ENCODE measurements at places on chromosomes 16 and 17.
A peak's percentile ranks its signal among the peaks of the same experiment; 100 is the strongest.

DNA sequence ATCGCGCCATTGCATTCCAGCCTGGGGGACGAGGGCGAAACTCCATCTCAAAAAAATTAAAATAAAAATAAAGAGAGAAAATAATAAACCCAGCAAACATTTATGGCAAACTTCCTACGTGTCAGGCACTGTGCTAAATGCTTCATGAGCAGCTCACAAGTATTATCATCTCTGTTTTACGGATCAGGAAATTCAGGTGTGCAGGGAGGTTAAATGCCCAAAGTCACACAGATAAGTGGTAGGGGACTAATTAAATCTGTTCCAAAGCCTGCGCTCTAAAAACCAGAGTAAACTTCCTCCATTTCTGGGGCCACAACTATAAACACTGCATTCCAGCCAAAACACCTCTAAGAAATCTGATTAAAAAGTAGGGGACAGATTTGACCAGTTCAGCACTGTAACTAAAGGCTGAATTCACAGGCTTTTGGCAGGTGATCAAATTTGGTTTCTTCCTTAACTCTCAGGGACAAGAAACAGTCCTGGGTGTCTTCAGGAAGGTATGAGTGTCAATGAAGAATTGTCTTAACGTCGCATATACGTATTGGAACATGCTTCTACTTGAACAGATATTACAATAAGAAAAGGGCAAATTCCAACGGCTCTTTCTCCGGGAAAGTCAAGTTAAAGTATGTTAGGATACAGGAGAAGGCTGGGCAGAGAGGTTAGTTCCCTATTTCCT is 996 bp downstream of the STRADA start:
- peak; percentile 19 for DNase-seq

DNA sequence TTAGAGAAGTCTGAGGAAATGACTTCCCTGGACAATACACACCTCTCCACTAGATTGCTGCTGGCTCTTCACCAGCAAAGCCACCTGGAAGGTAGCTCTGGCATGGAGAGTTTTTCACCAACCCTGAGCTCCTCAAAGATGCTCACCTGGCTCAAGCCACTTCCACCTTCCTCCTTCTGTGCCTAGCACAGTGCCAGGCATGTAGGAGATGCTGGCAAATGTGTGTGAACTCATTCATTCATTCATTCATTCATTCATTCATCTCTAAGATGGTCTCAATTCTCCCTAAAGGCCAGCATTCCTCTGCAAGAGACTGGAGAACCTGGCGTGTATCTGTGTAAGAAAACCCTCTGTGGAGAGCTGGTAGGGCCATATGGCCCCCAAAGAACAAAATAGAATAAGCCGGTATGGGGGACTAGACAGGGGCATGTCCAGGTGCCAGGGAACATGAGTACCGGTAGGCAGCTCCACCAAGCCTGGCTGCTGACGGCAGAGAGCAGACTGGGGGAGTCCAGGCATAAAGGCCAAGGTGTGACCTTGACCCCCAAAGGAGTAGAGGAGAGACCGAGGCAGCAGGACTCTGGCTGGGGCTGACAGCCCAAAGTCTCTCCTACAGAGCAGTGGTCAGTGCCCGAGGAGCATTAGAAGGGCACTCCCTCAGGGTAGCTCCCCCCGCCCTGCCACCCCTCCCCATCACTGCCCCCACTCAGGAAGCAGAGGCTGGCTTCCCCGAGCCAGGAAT is 132.2 kb upstream of the TNRC6C start:
- DNase-seq = no peak

- DNase-seq = peak; percentile 76
These were observed 3.0 kb downstream of the PFN1 start for GRCh38 chr17:4945176-4945943.

- no peak for DNase-seq
These were observed 31.6 kb downstream of the SERPINF1 start for GRCh38 chr17:1793447-1793806.

- no peak for DNase-seq
These were observed 57.4 kb downstream of the HS3ST3A1 start for GRCh38 chr17:13544292-13544691.

DNA sequence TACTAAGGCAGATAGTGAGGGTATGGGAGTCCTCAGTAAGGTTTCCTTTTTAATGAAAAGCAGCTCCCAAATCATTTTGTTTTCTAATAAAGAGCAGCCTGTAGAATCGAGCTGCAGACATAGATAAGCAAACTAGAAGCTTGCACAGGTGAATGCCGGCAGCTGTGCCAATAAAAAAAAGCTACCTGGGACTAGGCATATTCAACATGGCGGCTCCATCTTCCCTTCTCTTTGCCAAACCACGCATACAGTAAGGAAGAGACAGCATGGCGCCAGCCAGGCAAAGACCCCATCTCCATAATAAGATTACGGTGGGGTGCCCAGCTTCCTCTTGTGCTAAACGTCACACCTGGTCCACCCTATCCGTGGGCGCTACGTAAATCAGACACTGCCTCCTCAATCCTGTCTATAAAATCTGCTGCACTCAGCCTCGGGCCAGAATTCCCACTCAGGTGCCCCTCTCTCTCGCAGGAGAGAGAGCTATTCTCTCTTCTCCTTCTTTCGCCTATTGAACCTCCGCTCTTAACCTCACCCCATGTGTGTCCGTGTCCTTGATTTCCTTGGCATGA is 92.7 kb upstream of the FA2H start:
- DNase-seq = no peak

GRCh38 chr16:89026121-89026612 is 49.2 kb upstream of the CBFA2T3 start:
- DNase-seq = no peak

- DNase-seq = no peak
These were observed 280.9 kb upstream of the TNRC6C start for GRCh38 chr17:77677630-77678029.

- DNase-seq = no peak
These were observed 219.0 kb downstream of the CPPED1 start for GRCh38 chr16:12584488-12585233.

DNA sequence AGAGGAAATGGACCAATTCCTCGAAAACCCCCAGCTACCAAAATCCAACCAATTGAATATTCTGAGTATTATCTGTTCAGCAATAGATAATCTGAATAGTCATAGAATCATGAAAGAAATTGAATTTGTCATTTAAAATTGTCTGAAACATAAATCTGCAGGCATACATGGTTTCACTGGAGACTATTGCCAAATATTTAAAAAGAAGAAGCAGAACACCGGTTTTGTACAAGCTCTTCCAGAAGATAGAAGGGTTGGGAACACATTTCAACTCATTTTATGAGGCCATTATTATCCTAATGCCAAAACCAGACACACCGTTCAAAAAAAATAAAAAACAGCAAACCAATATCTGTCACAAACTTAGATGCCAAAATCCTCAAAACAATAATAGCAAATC is 195.5 kb downstream of the RPTOR start:
- no peak for DNase-seq

DNA sequence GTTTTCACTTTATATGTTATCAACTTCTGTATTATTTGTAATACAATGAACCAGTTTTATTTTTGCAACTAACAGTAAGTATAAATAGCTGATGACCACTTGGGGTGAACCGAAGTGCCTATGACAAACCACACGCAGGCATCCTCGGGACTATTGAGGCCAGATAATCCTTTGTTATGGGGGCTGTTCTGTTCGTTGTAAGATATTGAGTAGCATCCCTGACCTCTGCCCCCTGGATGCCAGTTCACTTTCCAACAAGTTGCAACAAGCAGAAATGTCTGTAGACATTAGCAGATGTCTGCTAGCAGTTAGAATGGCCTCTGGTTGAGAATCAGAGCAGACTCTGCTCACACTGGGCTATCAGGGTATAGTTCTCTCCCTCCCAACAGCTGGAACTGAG is 277.0 kb downstream of the WWOX start:
- no peak for DNase-seq

DNA sequence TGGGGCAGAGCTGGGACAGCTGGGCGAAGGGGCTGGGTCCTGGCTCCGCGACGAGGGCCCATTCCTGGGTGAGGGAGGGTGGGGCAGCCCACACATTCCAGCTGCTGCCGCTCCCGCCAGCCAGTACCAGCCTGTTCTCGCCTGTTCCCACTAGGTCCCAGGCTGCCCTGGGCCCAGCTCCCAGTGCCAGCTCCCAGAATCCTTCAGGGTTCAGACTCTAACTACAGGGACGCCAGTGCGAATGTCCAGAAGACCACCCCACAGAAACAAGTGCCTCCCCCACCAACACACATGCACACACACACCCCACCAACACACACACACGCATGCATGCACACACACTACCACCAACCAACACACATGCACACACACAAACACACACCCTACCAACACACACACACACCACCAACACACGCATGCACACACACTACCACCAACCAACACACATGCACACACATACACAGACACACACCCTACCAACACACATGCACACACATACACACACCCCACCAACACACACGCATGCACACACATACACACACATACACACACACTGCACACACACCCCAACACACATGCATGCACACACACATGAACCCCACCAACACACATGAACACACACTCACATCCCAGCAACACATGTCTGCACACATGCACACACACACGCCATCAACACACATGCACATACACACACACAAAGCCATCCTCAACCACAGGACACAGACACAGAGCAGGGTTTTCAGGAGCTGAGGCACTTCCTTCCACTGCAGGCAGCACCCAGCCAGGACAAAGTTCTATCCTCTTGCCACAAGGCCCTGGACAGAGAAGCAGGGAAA is 27.5 kb upstream of the KRT17 start:
- DNase-seq = no peak

DNA sequence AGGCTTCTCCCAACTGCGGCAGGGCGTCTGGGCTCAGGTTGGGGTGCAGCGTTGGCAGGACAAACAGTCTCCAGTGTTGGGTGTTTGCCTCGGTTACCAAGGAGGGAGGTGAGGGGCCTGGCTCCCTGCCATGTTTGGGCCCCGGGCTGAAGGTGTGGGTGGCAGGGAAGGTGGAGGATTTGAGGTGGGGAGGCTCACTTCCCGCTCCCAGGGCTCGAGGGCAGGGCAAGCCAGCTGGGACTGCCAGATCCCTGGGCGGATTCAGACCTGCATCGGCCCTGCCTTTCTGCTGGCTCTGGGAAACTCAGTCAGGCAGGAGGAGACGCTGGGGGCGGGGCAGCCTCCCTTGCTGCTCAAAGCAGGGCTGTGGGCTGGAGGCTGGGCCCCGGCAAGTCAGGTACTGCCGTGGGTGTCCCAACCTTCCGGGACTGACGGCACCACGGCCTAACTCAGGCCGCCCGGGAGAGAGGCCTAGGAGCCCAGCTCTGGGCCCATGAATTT is 31.3 kb upstream of the KRT17 start:
- no peak for DNase-seq

DNA sequence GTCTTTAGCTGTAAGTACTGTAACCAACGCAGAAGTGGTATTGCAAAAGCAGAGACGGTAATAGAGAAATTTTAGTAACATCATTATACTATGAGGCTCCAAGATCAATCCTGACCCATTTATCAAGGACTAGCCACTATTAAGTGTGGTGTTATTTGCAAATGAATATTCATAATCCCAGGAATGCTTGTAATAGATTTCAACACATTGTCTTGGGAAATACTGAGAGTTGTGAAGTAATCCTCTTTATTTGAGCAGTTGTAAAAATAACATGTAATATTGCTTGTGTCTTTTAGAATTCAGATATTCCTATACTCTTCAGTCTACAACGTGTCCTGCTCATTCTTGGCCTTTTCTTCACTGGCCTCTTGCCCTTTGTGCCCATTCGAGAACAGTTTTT is 46.4 kb downstream of the GDPD1 start:
- no peak for DNase-seq

DNA sequence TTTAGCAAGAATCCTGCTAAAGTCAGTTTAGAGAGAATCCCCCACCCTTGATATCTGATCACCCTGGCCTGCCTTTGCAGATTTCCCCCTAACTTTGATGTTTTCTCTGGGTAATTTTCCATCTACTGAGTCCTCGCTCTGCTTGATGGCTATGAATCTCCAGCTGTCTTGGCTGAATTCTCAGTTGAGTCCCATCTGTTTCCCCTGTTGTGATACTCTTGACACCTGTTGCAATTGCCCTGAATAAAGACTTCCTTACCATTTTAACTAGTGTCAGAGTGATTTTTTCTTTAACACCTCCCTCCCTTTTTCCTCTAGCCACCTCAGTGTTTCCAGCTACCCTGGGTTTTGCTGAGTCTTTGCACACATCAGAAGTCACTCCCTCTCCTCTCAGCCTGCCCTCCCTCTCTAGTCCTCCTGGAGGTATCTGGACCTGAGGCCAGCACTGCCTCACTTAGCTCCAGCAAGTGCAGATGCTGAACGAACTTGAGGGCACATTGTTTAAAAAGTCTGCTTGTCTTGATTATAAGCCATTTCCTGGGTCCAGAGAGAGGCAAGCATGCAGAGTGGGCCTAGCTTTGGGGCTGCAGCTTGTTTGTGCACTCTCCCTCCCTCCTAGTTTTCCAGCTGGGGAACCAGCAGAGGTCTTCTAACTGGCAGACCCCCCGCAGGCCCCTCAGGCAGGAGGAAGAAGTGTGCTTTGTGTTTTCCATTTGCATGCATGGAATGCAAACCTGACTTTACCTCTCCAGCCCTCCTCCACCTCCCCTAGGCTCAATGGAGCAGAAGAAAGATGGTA is 33.2 kb downstream of the SPACA3 start:
- no peak for DNase-seq

- no peak for DNase-seq
These were observed 19.0 kb downstream of the ABCC12 start for GRCh38 chr16:48136547-48137360.

DNA sequence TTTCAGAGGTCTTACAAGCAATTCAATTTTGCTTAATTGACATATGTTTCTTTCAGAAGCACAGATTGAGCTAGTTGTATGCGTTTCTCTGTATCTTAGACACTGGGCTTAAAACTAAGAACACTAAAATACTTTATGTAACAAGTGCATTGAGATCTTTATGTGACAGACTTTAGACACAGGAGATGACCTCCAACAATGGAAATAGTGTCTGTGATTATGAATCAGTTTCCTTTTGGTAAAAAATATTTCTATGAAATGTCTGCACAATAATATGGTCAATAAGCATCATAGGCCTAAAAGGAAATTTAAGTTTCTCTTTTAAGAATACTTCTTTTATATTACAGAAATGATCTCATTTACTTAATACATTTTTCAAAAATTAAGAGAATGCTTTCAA is 153.2 kb downstream of the SKAP1 start:
- DNase-seq = no peak

- DNase-seq = peak; percentile 75
These were observed 3.3 kb downstream of the COL1A1 start for GRCh38 chr17:50198026-50198669.

GRCh38 chr16:4743226-4743878 is 9.0 kb downstream of the DNAAF8 start:
- no peak for DNase-seq

Data from GM13976 (cell line).